Astrocyte of the spinal cord (primary cell): ENCODE measurements at places on chromosomes 11 and 22.

- DNase-seq: peak; percentile 73
Observed at GRCh38 chr11:10778217-10778970, 27.3 kb downstream of the CTR9 start.

DNA sequence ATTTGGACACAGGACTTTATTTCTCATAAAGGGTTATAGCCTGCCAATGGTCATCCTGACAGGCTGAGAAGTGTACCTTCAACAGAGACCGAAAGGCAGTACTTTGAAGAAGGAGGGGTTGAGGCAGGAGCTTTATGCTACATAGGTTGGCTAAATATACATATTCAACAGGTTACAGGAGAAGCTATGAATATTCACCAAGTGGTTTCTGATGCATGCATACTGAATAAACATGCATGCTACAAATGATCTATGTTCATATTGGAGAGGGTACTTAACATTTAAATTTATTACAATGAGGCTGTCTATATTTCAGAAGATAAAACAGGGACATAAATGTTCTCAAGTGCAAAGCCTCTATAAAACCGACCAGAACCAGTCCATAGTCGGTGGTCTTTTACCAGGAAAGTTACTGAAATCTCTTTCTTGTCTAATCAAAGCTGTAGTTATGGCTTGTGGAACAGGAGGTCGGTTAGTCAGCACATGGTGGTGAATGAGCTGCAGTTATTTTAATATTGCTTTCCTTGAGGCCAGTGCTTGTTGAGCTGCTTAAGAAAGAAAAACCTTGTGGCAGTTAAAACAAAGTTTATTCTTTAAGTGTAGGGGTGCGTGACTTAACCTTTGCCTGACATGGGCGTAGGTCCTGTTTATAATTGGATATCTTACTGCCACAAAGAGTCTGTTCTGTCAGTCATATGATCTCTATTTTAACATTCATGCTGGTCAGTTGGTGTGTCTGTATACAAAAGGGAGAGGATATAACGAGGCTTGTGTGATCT is 19.5 kb downstream of the CNTF start:
- DNase-seq: no peak

DNA sequence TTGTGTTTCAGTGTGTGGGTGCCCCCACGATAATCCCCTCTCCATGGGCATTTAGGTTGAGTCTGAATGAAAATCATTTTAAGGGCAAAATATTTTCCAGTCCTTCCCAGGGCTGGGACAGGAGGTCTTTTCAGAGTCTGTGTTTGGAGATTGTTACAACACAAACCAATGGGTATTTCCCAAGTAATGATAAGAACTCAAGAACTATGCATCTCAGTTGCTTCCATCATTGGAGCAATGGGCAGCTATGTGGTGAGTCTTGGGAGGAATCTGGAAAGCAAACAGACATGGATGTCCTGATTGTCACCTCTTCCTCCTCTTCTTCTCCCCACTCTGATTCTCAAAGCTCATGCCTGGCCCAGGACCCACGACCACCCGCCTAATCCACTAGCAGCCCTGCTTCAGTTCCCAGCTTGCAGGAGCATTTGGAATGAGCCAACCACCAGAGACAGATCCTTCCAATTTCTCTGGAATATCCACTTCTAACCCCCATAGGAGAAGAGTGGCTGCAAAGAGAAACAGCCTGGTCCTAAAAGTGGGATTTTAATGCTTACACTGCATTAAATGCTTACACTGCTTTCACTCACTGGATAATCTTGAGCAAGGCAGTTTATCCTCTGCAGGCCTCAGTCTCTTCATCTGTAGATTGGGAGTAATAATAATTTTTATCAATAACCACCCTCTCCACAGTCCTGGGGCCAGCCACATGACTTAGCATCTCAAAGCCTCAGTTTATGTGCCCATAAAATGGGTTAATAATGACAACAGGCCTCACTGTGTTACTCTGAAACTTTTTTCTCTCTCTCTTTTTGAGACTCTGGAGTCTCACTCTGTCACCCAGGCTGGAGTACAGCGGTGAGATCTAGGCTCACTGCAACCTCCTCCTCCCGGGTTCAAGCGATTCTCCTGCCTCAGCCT is 404.3 kb downstream of the MN1 start:
- DNase-seq: no peak

- no peak for DNase-seq
Observed at GRCh38 chr22:27192135-27192829, 534.9 kb downstream of the MIAT start.

GRCh38 chr11:70428701-70429427 is 30.5 kb downstream of the CTTN start:
- DNase-seq: no peak

GRCh38 chr11:82007521-82007920 is 726.1 kb downstream of the FAM181B start:
- DNase-seq: no peak

DNA sequence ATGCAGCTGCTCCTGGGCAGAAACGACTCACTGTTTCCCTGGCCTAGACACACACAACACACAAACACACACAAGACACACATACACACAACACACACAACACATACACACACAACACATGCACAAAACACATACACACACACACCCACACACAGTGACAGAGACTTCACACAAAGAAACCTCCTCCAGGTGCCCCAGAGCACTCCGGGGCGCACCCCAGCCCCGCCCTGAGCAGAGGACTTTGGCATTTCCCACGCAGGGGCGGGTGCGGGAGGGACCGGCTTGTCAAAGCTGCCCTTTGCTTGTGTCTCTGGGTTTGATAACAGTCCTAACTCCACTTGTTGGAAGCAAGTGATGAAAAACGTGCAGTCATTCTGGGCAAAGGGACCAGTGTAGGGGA is 6.5 kb downstream of the APOBEC3A start:
- no peak for DNase-seq

- DNase-seq: no peak
Observed at GRCh38 chr11:114441921-114442320, 2.7 kb downstream of the REXO2 start.

GRCh38 chr11:100738701-100739270 is 51.7 kb downstream of the ARHGAP42 start:
- DNase-seq: no peak

DNA sequence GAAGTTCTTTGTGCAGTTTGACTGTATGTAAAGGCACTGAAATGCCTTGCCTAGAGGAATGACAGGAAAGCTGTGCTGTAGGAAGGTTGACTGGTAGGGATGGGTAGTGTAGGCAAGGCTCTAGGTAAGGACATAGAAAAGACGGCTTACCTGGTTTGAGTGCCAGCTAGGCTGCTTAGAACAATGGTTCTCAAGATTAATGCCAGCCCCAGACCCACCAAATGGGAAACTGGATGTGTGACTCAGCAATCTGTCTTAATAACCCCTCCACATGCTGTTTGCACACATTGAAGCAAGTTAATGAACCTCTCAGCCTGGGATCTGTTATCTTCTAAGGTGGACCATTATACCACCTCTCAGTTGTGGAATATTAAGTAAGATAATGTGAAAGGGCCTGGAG is 3.7 kb downstream of the RPS3 start:
- no peak for DNase-seq

GRCh38 chr11:111797145-111797581 is 31.0 kb upstream of the PPP2R1B start:
- peak; percentile 40 for DNase-seq

DNA sequence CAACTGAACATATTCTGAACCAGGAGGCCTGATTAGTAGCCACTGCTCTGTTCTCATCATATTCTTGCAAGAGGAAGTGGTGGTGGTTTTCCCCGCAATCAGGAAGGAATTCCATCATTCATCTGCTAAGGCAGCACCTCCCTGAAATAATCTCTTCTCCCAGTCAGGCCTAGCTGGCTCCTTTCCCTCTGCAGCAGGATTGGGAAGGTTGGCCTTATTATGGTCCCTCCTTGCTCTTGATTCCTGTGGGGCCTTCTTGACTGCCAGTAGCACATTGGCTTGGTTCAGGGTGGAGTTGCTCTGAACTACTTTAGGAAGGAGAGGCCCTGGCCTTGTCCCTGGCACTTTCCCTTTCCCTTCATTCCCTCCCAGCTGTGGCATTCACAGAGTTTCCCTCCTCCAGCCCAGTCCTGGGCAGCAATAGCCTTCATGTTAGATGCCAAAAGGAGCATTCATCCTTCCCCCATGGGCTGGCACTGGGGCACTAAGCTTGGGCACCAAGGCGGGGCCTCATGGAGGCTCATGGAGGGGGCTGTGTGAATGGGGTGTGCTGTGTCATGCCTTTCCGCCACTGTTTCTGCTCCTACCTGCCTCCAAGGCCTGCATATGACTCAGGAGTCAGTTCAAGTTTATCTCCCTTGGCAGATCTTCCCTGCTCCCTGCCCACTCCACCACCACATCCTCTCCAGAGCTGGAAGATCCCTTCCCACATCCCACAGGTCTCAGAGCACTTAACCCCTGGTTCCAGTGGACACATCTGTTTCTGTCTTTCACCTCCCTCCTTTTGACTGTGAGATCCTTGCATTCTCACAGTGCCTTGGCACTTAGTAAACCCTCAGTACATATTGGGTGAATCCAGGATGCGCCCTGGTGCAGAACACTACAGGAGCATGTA is 27.6 kb upstream of the CD44 start:
- DNase-seq: peak; percentile 93

- DNase-seq: no peak
Observed at GRCh38 chr22:46482056-46482675, 55.3 kb downstream of the CELSR1 start.

GRCh38 chr11:121582296-121582695 is 129.5 kb upstream of the SORL1-AS1 start:
- DNase-seq: no peak
